ENCODE measurements at places on chromosomes 2 and 18.

- DNase-seq, result no peak
These were observed 30.3 kb downstream of the KIF1A start for GRCh38 chr2:240789501-240790369.

DNA sequence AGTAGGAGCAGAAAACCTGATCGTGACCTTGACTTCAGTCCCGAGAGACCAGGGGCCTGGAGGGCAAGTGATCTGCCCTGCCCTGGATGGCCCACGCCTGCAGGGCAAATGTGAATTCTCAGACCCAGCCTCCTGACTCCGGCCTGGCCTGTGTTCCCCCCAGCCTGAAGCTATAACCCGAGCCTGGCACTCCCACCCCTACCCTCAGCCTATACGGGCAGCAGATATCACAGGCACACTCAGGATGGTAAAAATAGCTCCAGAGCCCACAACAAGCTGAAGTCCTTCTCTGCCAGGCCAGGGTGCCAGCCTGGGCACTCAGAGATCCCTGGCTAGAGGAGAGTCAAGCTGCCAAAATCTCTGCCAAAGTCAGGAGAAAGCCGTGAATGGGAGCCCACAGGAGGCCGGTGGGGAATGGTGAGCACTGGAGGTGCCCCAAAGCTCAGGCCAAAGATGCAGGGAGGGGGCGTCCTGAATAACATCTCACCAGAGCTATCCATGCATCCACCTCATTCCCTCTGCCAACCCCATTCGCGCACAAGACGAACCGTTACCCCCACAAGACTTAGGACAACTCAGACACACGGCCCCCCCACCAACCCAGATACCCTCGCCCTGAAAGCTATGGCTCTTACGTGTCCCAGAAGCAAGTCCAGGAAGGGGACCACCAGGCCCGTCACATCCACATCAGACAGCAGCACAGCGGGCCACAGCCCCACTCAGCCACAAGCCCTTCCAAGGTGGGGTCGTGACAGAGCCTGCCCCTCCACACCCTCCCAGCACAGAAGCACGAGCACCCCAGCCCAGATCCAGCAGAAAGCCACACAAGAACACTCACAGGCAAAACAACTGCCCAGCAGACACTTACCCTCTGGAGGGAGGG lies 144.9 kb downstream of the TNS1 start:
- no peak for DNase-seq

DNA sequence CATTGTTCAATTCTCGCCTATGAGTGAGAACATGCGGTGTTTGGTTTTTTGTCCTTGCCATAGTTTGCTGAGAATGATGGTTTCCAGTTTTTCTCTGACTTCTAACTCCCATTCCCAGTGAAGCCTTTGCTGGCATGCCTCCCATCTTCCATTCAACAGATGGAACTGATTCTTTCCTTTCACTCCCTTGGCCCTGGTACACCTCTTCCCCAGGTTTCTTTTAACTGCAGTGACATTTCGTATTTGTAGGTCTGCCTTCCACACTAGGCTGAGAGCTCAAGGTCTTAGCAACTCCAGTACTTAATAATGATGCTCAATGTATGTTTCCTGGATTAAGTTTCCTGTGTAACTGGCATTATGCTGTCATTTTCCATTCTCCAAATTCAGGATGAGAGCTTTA lies 48.5 kb downstream of the GAREM1 start:
- no peak for DNase-seq

DNA sequence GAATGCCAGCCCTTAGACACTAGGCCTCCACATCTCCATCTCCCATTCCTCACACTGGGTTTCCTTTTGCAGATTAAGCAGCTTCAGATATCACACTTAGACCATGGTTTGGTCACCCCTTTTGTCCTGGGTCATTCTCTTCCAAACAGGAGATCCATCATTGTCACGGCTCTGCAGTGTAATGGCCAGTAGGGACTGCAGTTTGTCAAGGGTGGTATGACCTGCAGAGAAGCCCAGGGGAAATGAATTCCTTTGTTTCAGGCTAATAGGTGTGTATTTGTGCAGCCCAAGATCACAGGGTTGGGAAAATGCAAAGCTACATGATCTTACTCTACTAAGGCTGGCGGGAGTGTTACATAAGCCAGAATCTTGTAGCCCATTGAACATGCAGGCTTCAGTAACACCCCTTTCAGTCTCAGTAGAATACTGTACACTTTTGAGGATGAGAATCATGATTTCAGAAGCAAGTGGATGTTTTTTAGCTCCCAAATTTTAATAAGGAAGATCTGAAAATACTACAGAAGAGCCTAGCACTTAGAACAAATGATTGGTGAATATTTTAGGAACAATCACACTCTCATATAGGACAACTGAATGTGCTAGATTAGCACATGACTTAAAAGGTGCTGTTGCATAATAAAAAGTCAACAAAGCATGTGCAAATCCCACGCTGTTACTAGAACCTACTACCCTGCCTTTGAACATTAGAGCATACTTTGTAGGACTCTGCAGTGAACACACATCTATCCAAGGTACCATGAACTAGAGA lies 24.0 kb upstream of the LPIN1 start:
- no peak for DNase-seq

GRCh38 chr18:76518860-76519538 lies 24.0 kb upstream of the ZNF516 start:
- DNase-seq, result no peak

GRCh38 chr18:70289351-70290312 lies 787 bp downstream of the SOCS6 start:
- no peak for DNase-seq
